ENCODE measurements at places on chromosomes 2 and 18. TPM values are rescaled to one million over a fixed set of nuclear protein-coding genes. Genes with fewer than 3 reads are reported as not detected.

The OR6B2 gene
- not detected for total RNA-seq

GRCh38 chr2:13550285-13551231, 833.8 kb downstream of the TRIB2 start:
- no peaks in the 10 kb centered on the region for H3K27me3 ChIP-seq
- no peaks in the 10 kb centered on the region for H3K36me3 ChIP-seq
- H3K4me3 ChIP-seq, result no peak overlapping the region
- no peak for DNase-seq
- no peaks in the 10 kb centered on the region for H3K4me1 ChIP-seq

The ARHGAP25 gene
- total RNA-seq, result 132 TPM

The ABCG8 gene
- not detected for total RNA-seq

The EGR4 gene
- total RNA-seq, result not detected

GRCh38 chr18:77392321-77392720, 142.7 kb downstream of the GALR1 start:
- DNase-seq, result no peak
- no peaks in the 10 kb centered on the region for H3K4me1 ChIP-seq
- H3K4me3 ChIP-seq, result no peak overlapping the region
- no peak overlapping the region for H3K27ac ChIP-seq
- peaks cover 20% of the 10 kb centered on the region for H3K27me3 ChIP-seq

GRCh38 chr2:113370478-113371091, 66.9 kb upstream of the ZNG1B start:
- no peak overlapping the region for H3K4me3 ChIP-seq
- peaks cover 10% of the 10 kb centered on the region for H3K4me1 ChIP-seq
- H3K27me3 ChIP-seq, result peaks cover 10% of the 10 kb centered on the region
- peak; percentile 75 for DNase-seq

DNA sequence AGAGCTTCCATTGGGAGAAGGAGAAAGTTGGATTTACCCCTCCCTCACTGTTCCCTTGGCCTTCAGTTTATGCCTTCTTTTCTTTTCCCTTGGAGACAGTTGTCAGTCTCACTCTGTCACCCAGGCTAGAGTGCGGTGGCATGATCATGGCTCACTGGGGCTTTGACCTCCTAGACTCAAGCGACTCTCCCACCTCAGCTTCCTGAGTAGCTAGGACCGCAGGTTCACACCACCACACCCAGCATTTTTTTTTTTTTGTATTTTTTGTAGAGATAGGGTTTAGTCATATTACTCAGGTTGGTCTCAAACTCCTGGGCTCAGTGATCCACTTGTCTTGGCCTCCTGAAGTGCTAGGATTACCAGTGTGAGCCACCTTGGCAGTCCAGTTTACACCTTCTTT, 49.9 kb downstream of the SLC9A4 start:
- H3K4me3 ChIP-seq, result no peak overlapping the region
- peaks cover 2% of the 10 kb centered on the region for H3K4me1 ChIP-seq
- H3K36me3 ChIP-seq, result no peaks in the 10 kb centered on the region
- H3K27me3 ChIP-seq, result peaks cover 7% of the 10 kb centered on the region

Measured in activated CD4-positive, alpha-beta memory T cell treated with anti-CD3 and anti-CD28 coated beads, Interleukin-2, amount 10 ng/mL, durations not matched to agents 7 days and 5 days (primary cell).